ENCODE measurements at places on chromosomes 4 and X.

GRCh38 chr4:20680736-20681135 lies 19.5 kb upstream of the PACRGL start:
- no peak for DNase-seq

- DNase-seq: no peak
These were observed 41.1 kb upstream of the NKAP start for GRCh38 chrX:119984652-119985051.

- DNase-seq: no peak
These were observed 70.8 kb downstream of the SMIM20 start for GRCh38 chr4:25984796-25985195.

GRCh38 chr4:86976801-86977485 lies 42.1 kb downstream of the AFF1 start:
- DNase-seq: no peak

- DNase-seq: no peak
These were observed 18.2 kb upstream of the TXK start for GRCh38 chr4:48152259-48152658.

GRCh38 chr4:6460876-6461275 lies 11.5 kb downstream of the PPP2R2C start:
- peak; percentile 1 for DNase-seq

DNA sequence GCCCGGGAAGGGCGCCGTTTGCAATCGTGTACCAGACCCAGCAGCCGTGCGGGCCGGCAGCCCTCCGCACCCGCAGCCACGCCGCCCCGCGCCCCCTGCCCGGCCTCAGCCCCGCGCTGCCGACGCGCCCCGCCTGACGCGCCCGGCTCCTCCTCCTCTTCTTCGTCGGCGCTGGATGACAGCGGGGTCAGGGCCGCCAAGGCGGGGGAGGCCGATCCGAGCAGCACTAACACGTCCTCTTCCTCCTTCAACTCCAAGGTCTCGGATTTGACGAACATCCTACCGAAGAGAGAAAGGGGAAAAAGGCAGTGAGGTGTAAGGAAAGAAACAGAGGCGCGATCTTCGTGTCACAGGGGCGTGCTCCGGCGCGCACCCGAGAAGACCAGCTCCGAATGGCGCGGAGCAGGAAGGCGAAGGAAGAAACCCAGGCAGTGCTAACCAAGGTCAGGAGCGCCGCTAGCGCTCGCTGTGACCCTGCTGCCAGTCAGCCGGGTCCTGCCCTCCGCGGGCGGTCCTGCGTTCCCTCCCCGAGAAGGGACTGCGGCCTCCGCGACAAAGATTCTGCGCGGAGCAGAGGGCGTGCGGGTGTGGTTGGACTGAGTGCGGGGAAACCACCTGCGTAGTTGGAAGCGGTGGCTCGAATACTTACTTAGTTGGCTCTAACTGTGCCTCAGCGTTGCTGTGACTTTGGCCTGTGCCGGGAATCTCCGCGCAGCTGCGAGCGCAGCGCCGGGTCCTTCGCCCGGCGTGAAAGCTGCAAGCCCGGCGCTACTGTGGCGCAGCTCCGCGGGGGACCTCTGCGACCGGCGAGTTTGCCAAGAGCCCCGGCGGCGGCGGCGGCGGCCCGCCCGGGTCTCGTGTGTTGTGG lies 548 bp downstream of the NEUROG2 start:
- DNase-seq: peak; percentile 71

DNA sequence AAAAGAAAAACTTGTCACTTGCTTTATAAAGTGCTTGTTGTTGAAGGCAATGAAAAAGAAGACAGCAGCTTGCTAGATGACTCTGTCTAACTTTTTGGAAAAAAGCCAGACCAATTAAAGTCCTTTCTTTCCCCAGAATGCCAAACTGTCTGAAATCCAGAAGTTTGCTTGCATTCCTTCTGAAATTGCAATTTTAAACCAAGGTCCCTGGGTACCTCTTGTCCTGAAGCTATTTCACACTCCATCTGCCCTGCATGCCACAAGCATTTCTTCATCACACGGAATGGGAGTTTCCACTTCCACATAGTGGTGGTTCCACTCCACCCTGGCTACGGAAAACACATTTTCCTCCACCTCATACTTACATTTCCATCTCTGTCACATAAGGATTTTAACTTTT lies 101.0 kb downstream of the PAPSS1 start:
- peak; percentile 54 for DNase-seq

DNA sequence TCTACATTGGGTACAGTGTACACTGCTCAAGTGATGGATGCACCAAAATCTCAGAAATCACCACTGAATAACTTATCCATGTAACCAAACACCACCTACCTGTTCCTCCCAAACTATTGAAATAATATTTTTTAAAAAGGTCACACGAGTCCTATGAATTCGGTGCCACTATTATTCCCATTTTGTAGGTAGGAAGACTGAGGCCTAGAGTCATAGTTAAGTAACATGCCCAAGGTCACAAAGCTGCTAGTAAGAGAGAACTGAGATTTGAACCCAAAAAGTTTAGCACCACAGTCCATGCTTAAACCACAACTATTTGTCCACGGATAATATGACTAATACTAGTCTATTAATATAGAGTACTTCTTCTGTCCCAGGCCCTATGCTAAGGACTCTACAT lies 2.7 kb downstream of the ARHGEF6 start:
- no peak for DNase-seq

DNA sequence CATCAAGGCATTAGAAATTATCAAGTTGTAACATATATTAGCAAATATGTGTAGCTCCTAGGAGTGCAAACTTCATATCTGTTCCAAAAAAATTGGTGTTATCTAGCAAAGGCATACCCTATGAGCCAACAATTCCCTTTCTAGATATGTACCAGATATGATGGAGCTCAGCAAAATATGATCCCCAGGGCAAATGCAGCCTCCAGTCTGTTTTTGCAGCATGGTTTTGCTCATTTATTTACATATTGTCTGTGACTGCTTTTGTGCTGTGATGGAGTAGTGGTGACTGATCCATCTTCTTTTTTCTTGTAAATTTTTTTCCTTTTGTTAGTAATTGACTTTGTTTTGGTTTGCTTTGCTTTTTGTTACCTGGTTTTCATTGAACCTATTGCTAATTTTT lies 41.0 kb downstream of the CEP135 start:
- no peak for DNase-seq
